ENCODE measurements at places on chromosomes 13 and 19. TPM values are rescaled to one million over a fixed set of nuclear protein-coding genes. Genes with fewer than 3 reads are reported as not detected.
A peak's percentile ranks its signal among the peaks of the same experiment; 100 is the strongest.

Gene WDR87
- 15.3 TPM for total RNA-seq

Gene IGFL2
- 7.6 TPM for total RNA-seq

Gene UGGT2
- total RNA-seq, result 55.8 TPM

Gene GAPDHS
- 338 TPM for total RNA-seq

Gene GGN
- 43.7 TPM for total RNA-seq

Gene CYP4F12
- total RNA-seq, result 7.2 TPM

Gene ZNF350
- total RNA-seq, result 18.0 TPM

Gene ZNF540
- 3.2 TPM for total RNA-seq

DNA sequence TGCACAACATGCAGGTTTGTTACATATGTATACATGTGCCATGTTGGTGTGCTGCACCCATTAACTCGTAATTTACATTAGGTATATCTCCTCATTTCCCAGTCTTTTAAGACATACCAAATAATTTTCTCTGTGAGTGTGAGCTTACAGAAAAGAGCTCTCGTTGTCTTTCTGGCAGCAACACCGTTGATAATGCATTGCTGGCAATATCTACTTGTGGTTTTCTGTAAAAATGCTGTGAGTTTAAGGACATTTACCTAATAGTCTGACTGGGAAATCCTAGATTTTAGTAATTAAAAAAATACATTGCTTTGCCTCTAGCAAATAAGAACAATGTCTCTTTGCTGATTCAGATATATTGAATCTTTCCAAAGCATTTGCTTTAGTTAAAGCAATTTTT, 8.4 kb downstream of the IGFL3 start:
- H3K36me3 ChIP-seq, result no peaks in the 10 kb centered on the region
- no peaks in the 10 kb centered on the region for H3K4me1 ChIP-seq
- H3K27ac ChIP-seq, result no peak overlapping the region
- no peak for DNase-seq

- no peaks in the 10 kb centered on the region for H3K36me3 ChIP-seq
- no peak overlapping the region for H3K4me3 ChIP-seq
- no peak overlapping the region for H3K27ac ChIP-seq
- no peaks in the 10 kb centered on the region for H3K27me3 ChIP-seq
Measured at GRCh38 chr13:113945857-113946408, 27.9 kb downstream of the C13orf46 start.

- no peaks in the 10 kb centered on the region for H3K36me3 ChIP-seq
- H3K27ac ChIP-seq, result no peak overlapping the region
- H3K27me3 ChIP-seq, result no peaks in the 10 kb centered on the region
Measured at GRCh38 chr19:19209372-19209771, 2.4 kb upstream of the NCAN start.

GRCh38 chr13:72953391-72953965, 105.3 kb upstream of the KLF5 start:
- no peaks in the 10 kb centered on the region for H3K4me1 ChIP-seq
- no peak for DNase-seq
- no peak overlapping the region for H3K27ac ChIP-seq
- H3K4me3 ChIP-seq, result no peak overlapping the region

GRCh38 chr13:41133951-41134350, 1.3 kb upstream of the KBTBD6 start:
- H3K4me3 ChIP-seq, result no peak overlapping the region
- DNase-seq, result no peak
- no peaks in the 10 kb centered on the region for H3K27me3 ChIP-seq
- no peak overlapping the region for H3K27ac ChIP-seq

- H3K27ac ChIP-seq, result no peak overlapping the region
- no peaks in the 10 kb centered on the region for H3K36me3 ChIP-seq
- H3K4me1 ChIP-seq, result no peaks in the 10 kb centered on the region
- no peak for DNase-seq
Measured at GRCh38 chr13:97881556-97881955, 71.9 kb upstream of the IPO5 start.

DNA sequence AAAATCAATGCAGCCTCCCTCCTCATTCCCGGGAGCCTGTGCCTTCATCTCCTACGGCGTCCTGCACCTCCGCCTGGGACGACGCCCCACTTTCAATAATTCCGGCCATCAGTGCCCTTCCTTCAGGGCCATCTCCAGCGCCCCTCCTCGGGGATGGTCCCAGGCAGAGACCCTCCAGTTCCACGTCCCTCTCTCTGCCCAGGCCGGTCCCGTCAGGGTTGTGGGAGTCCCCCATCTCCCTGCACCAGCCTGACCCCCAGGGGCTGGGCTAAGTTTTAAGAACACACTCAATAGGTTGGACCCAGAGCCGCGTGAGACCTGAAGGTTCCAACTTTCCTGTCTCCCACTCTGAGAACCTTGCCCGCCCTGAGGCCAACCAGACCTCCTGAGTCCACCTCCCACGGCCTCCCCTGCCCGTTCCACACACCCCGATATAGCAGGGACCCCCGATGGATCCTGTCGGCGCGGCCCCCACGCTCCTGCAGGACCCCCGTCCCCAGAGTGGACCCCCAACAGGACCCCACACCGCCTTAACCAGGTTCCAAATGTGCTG, 646 bp downstream of the TMEM161A start:
- peaks cover 8% of the 10 kb centered on the region for H3K4me1 ChIP-seq
- DNase-seq, result no peak
- peak overlapping the region; percentile 12 for H3K27ac ChIP-seq

GRCh38 chr13:106541826-106542225, 6.4 kb upstream of the EFNB2 start:
- H3K4me1 ChIP-seq, result peaks cover under 1% of the 10 kb centered on the region
- no peak overlapping the region for H3K27ac ChIP-seq
- no peaks in the 10 kb centered on the region for H3K27me3 ChIP-seq

- no peak overlapping the region for H3K27ac ChIP-seq
- H3K4me3 ChIP-seq, result no peak overlapping the region
- no peaks in the 10 kb centered on the region for H3K36me3 ChIP-seq
- no peaks in the 10 kb centered on the region for H3K4me1 ChIP-seq
- DNase-seq, result no peak
Measured at GRCh38 chr13:110155072-110155471, 151.9 kb downstream of the COL4A1 start.

DNA sequence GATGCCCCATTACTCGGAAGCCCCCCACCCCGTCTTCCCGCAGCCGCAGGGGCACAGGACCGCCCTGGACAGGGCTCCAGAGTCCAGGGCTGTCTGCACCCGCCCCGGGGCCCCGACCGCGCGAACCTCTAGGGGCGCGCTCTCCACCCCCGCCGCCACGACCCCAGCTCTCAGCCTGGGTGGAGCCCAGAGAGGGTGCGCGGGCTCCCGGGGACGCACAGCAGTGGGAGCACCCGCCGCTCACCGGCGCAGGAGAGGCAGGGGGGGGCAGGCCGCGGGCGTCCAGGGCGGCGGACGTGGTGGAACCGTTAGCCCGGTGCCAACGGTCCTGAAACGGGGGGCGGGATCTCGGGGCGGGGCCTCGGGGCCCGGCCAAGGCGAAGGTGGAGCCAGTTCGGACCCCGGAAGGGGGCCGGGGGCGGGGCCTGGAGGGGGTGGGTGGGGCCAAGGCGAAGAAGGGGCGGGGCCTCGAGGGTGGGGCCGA, at the start of gene ATP8B3:
Gene ATP8B3 (minus strand): TSS at position 335 of the 484 bp plus-strand sequence. CDS start 540 bp downstream, outside the sequence.
- no peaks in the 10 kb centered on the region for H3K27me3 ChIP-seq
- H3K4me3 ChIP-seq, result peak within 1 kb of the TSS; percentile 62
- no peaks in the 10 kb centered on the region for H3K36me3 ChIP-seq

- no peak overlapping the region for H3K4me3 ChIP-seq
- H3K27ac ChIP-seq, result no peak overlapping the region
- peaks cover 47% of the 10 kb centered on the region for H3K4me1 ChIP-seq
- no peaks in the 10 kb centered on the region for H3K27me3 ChIP-seq
Measured at GRCh38 chr19:5801796-5802619, 2.9 kb upstream of the NRTN start.

GRCh38 chr13:49315756-49316482, 68.2 kb downstream of the CDADC1 start:
- no peak for DNase-seq
- H3K4me3 ChIP-seq, result no peak overlapping the region
- H3K4me1 ChIP-seq, result peaks cover 18% of the 10 kb centered on the region
- H3K27ac ChIP-seq, result no peak overlapping the region
- no peaks in the 10 kb centered on the region for H3K27me3 ChIP-seq

- H3K4me3 ChIP-seq, result no peak overlapping the region
- H3K27ac ChIP-seq, result no peak overlapping the region
- H3K36me3 ChIP-seq, result no peaks in the 10 kb centered on the region
Measured at GRCh38 chr13:86445206-86445605, 646.0 kb upstream of the SLITRK6 start.

DNA sequence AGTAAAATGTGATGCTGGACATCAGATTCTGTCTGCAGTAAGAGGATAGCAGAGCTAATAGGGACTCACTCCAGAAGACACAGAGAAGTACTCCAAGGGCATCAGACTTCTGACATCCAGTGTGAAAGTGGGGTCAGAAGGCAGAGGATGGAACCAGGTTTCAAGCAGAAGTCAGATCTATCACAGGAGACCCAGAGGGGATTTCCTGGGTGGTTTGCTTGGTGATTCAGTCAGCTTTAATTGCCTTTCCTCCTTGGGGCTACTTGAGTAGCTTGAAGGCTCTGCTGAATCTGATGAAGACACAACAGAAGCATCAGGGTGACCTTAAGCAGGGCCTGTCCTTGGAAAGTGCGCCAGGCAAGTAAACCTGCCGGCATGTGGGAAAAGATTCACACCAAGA, 300.6 kb downstream of the COG6 start:
- no peaks in the 10 kb centered on the region for H3K36me3 ChIP-seq
- no peak overlapping the region for H3K27ac ChIP-seq
- no peaks in the 10 kb centered on the region for H3K4me1 ChIP-seq

GRCh38 chr13:32956595-32956933, 59.7 kb upstream of the KL start:
- no peaks in the 10 kb centered on the region for H3K36me3 ChIP-seq
- DNase-seq, result no peak
- H3K27me3 ChIP-seq, result no peaks in the 10 kb centered on the region
- H3K4me3 ChIP-seq, result no peak overlapping the region
- H3K4me1 ChIP-seq, result no peaks in the 10 kb centered on the region

GRCh38 chr19:1220976-1221903, 15.7 kb downstream of the STK11 start:
- no peaks in the 10 kb centered on the region for H3K36me3 ChIP-seq
- peak overlapping the region; percentile 6 for H3K27ac ChIP-seq
- H3K4me3 ChIP-seq, result no peak overlapping the region
- DNase-seq, result peak; percentile 85
- H3K4me1 ChIP-seq, result peaks cover 33% of the 10 kb centered on the region
- no peaks in the 10 kb centered on the region for H3K27me3 ChIP-seq

DNA sequence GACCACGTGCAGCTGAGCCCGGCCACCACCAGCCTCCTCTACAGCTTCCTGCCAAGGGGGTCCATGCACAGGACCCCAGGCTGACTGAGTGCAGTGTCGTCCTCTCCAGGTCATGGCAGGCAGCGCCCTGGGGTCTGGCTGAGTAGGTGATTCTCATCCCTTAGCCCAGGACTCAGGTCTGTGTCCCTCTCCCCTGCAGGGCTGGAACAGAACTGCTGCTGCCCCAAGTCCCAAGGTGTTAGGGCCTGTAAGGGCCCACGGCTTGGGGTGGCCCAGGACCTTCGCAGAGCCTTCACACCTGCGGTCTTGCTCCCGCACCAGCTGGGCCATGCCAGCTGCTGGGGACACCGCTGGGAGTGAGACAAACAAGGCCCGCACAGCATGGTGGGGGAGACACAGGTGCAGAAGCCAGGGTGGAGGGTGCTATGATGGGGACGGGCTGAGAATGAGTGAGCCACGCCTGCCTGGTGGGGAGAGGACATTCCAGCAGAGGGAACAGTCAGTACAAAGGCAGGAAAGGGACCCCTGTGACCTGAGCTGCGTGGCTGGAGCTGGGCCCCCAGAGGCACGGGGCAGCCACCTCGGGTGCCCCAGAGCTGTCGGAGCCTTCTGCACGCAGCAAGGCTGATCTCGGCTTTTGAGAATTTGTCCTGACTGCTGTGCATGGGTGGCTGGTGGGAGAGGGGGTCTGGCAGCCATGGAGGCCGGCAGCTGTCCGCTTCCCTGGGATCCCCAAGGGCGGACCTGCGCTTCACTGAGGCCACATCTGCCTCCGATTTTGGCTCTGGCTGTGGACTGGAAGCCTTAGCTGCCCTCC, 11.9 kb downstream of the PLEKHF1 start:
- H3K4me3 ChIP-seq, result no peak overlapping the region
- no peaks in the 10 kb centered on the region for H3K27me3 ChIP-seq
- H3K27ac ChIP-seq, result peak overlapping the region; percentile 68
- no peak for DNase-seq
- H3K4me1 ChIP-seq, result peaks cover 73% of the 10 kb centered on the region

GRCh38 chr19:48975947-48976847, 11.1 kb downstream of the FTL start:
- no peak overlapping the region for H3K27ac ChIP-seq
- H3K4me3 ChIP-seq, result no peak overlapping the region
- peak; percentile 72 for DNase-seq
- no peaks in the 10 kb centered on the region for H3K27me3 ChIP-seq

DNA sequence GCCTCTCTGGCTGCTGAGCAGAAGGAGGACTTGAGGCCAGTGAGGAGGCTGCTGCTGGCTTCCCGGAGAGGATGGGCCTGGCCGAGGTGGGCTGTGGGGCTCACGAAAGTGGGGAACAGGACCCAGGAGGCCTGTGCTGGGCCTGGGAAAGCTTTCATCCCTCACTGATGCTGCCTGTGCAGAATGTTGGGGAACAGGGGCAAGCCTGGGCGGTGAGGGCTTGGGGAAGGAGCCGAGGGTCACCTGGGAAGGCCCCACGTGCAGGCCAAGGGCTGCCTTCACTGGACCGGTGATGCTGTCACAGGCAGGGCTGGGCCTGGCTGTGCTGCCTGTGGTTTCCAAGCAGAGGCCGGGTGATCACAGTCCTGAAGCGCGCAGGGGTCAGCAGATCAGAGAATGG, 9.4 kb downstream of the AP1M1 start:
- no peaks in the 10 kb centered on the region for H3K27me3 ChIP-seq
- no peak overlapping the region for H3K4me3 ChIP-seq
- H3K27ac ChIP-seq, result no peak overlapping the region
- no peak for DNase-seq
- H3K4me1 ChIP-seq, result peaks cover 9% of the 10 kb centered on the region

DNA sequence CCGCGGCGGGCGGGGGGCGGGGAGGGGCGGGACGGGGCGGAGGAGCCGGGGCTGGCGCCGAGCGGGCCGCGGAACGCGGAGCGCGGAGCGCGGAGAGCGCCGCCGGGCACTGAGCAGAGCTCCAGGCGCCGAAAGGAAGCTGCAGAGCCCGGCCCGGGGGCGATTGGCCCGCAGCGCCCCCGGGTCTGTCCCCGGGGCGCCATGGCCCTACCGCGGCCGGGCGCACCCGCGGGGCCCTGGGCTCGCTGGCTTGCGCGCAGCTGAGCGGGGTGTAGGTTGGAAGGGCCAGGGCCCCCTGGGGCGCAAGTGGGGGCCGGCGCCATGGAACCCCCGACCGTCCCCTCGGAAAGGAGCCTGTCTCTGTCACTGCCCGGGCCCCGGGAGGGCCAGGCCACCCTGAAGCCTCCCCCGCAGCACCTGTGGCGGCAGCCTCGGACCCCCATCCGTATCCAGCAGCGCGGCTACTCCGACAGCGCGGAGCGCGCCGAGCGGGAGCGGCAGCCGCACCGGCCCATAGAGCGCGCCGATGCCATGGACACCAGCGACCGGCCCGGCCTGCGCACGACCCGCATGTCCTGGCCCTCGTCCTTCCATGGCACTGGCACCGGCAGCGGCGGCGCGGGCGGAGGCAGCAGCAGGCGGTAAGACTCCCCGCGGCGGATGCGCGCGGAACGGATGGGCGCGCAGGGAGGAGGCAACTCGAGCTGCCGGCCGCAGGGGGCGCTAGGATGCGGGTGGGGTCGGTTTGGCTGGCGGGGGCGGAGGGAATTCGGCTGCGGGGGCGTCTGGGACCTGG, at the start of gene PDE4A:
Gene PDE4A (plus strand): TSS at position 95 of the 796 bp plus-strand sequence. CDS start 227 bp downstream, at position 322.
- no peaks in the 10 kb centered on the region for H3K36me3 ChIP-seq
- H3K27ac ChIP-seq, result no peak within 1 kb of the TSS
- peak within 1 kb of the TSS; percentile 1 for H3K4me3 ChIP-seq
- peaks cover 10% of the 10 kb centered on the region for H3K4me1 ChIP-seq
- DNase-seq, result no peak

All from testis (tissue), 5 donors.